ENCODE measurements at places on chromosomes 13 and 19.
A peak's percentile ranks its signal among the peaks of the same experiment; 100 is the strongest.

GRCh38 chr13:43648733-43649132 lies 138.0 kb downstream of the ENOX1 start:
- DNase-seq = no peak

DNA sequence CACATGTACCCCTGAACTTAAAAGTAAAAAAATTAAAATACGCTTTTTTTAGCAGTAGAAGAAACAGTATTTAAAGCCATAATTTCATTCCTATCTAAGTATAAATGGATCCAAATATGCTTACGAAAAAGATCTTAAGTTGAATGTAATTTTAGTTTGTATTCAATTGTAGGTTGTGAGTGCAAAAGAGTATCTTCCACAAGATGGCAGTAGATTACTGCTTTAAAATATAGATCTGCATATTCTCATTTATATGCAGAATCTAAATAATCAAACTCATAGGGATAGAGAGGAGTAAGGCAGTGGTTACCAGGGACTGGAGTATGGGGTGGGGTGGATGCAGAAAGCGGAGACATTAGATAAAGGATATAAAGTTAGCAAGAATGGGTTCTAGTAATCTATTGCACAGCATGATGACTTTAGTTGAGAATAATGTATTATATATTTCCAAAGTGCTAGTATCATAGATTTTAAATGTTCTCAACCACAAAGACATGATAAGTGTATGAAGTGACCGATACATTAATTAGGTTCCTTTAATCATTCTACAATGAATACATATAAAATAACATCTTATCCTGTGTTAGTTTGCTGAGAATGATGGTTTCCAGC lies 14.2 kb downstream of the OR7A17 start:
- DNase-seq = no peak

DNA sequence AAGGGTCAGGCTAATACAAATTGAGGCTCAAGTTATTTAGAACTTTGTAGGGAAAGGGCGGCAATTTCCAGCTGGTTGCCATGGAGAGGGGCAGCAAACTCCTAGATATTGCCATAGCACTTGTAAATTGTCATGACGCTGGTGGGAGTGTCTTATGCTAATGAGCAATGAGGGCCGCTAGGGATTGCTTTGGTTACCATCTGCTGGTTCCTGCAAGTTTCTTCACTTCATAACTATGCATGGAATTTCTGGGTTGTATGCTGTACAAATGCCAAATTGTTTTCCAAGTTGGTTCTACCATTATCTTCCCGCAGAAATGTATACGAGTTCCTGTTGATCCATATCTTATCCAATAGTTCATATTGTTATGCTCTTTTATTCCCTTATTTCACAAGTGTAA lies 1339.4 kb downstream of the EFNB2 start:
- no peak for DNase-seq

DNA sequence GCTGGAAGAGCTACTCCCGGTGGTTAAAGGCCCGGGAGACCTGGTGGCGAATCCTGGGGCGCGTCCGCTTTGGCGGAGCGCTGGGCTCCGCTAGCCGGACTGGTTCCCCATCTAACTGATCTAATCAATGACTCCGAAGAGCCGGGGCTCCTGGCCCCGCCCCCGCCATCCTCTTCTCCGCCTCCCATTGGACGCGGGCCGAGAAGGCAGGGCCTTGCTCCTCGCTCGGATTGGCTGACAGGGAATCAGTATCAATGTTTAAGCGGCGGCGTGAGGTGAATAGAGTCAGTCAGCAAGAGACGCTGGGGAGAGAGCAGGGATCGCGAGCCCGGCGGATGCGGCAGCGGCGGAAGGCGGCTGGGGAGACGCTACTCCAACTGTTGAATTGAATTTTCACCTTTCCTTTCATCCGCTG lies 1.7 kb upstream of the PCDH17 start:
- peak; percentile 94 for DNase-seq

GRCh38 chr13:41312176-41312500 lies 1.1 kb downstream of the NAA16 start:
- DNase-seq = no peak

- no peak for DNase-seq
These were observed 13.7 kb downstream of the GAS6 start for GRCh38 chr13:113849981-113850721.

- DNase-seq = no peak
These were observed 229.7 kb downstream of the KCNRG start for GRCh38 chr13:50244713-50245574.

DNA sequence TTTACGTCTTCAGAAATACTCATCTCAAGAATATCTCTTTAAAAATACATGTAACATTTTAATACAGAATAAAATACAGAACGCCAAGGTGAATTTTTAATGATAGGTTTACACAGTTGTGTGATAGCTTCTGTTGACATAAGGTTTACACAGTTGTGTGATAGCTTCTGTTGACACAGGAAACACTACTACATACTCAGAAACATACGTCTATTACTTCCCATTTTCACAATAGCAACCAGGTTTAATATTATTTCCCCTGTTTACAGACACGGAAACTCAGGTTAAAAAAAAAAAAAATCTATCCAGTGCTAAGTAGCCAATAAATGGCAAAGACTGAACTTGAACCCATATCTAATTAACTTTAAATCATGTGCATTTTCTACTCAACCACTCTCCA lies 571.2 kb downstream of the LIG4 start:
- DNase-seq = no peak

- DNase-seq = peak; percentile 86
These were observed 4.3 kb downstream of the CD37 start for GRCh38 chr19:49339301-49340068.

DNA sequence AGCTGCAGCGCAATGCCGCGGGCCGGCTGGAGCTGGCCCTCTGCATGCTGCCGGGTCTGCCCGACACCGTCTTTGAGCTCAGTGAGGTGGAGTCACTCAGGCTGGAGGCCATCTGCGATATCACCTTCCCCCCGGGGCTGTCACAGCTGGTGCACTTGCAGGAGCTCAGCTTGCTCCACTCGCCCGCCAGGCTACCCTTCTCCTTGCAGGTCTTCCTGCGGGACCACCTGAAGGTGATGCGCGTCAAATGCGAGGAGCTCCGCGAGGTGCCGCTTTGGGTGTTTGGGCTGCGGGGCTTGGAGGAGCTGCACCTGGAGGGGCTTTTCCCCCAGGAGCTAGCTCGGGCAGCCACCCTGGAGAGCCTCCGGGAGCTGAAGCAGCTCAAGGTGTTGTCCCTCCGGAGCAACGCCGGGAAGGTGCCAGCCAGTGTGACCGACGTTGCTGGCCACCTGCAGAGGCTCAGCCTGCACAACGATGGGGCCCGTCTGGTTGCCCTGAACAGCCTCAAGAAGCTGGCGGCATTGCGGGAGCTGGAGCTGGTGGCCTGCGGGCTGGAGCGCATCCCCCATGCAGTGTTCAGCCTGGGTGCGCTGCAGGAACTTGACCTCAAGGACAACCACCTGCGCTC lies 3.8 kb upstream of the MAP2K7 start:
- no peak for DNase-seq

- no peak for DNase-seq
These were observed 63.4 kb downstream of the PEPD start for GRCh38 chr19:33458171-33458633.

DNA sequence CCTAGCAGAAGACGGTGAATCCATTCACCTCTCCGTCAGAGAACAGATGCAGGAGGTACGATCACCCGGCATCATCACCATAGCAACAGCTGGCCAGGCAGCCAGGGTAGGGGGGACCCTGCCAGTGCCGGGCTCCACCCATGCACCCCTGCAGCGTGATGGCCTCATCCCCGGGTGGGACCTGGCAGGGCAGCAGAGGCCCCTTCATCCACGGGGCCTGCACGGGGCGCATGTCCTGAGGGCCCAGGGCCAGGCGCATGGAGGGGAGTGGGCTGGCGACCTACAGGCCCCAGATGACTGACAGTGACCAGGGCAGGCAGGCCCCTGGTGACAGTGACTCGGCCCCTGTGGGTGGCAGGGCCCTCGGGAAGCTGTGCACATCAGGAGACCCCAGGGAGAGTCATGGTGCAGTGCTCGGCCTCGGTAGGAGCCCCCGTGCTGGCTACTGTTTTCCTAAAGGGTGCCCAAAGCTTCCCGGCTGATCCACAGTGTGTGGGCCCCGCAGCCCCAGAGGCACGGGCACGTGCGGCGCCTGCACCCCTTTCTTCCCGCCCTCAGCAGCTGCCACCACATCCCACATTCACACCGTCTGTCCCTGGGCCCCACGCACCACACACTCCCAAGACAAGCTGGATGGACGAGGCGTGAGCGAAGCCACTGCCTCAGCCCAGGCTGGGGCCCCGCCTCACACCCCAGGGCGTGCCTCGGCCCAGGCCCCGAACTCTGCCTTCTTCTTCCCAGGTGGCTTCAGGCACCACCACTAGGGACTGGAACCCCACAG lies 4.8 kb downstream of the RNF126 start:
- no peak for DNase-seq

- DNase-seq = no peak
These were observed 47.6 kb upstream of the GPI start for GRCh38 chr19:34317311-34317927.

DNA sequence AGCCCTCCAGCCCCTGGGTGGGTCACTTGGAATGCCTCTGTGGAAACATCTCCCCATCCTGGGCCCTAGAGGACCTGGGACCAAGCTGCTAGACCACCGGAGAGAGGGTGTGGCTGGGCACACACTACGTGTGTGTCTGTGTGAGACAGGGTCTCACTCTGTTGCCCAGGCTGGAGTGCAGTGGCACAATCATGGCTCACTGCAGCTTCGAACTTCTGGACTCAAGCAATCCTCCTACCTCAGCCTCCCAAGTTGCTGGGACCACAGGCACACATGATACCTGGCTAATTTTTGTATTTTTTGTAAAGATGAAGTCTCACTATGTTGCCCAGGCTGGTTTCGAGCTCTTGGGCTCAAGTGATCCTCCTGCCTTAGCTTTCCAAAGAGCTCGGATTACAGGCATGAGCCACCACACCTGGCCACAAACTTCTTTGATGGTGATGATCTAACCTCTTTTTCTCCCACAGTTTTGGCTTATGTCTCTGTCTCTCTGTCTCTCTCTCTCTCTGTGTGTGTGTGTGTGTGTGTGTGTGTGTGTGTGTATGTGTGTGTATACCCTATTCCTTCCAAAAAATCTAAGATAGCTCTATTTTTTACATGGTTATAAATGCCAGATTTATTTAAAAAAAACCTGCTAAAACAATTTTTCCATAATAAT lies 32.1 kb upstream of the SLC7A9 start:
- DNase-seq = no peak

- no peak for DNase-seq
These were observed 85.7 kb downstream of the LRRC63 start for GRCh38 chr13:46297361-46297811.

GRCh38 chr13:111122056-111122455 lies 6.9 kb downstream of the ARHGEF7 start:
- no peak for DNase-seq

GRCh38 chr13:27203854-27204253 lies 32.2 kb upstream of the USP12 start:
- DNase-seq = no peak

GRCh38 chr13:20118268-20119140 lies 42.3 kb downstream of the GJA3 start:
- peak; percentile 53 for DNase-seq

GRCh38 chr13:51797664-51798488 lies 6.1 kb downstream of the DHRS12 start:
- no peak for DNase-seq

GRCh38 chr13:96730676-96731075 lies 263.6 kb downstream of the OXGR1 start:
- no peak for DNase-seq

DNA sequence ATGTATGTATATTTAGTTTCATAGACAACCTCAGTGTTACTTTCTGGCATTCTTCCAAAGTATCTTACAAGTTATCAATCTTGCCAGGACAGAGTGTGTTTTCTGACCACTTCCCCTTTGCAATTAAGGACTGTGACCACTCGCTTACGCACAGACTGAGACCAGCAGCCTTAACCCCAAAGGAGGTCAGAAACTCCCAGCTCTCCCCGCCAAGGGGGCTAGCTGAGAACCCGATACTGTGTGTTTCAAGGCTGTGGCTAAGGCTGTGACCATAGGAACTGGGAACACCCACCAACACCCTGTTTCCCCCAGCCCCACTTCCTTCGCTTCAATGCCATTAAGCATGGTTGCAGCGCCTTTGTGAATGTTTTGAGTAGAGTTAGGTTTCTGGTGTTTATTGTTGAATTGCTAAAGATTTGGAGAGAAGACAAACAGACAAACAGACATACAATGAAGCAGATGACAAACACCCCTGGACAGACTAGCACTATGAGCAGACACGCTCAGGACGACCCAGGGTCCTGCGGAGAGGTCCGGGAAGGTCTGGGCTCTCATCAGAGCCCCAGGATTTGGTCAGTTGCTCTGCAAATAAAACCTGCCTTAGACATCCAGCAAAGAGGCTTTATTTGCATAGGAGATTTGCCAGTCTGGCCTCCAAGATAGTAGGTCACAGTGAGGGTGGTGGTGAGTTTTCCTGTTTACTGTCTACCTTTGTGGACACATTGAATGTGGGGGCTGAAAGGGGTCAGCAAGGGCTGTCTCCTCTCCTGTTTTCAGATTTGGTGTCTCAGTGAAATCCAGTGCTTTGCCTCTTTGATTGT lies 25.0 kb upstream of the TNFSF11 start:
- DNase-seq = no peak

DNA sequence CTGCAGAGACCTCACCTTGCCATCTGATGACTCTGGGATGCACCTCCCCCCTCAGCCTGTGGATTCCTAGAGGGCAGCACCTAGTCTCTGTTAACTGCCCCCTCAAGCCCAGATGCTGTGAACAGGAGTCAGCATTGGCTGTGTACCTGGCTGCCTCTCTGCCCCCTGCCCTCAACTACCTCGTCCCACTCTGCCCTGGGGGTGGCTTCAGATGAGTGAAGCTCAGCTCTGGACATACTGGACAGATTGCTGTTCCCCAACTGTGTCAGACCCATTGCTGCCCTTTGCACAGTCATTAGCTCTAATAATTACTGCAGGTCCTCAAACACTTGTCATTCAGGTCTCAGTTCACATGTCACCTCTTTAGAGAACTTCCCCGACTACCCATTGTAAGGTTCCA lies 182.1 kb upstream of the TSHZ3 start:
- DNase-seq = no peak

DNA sequence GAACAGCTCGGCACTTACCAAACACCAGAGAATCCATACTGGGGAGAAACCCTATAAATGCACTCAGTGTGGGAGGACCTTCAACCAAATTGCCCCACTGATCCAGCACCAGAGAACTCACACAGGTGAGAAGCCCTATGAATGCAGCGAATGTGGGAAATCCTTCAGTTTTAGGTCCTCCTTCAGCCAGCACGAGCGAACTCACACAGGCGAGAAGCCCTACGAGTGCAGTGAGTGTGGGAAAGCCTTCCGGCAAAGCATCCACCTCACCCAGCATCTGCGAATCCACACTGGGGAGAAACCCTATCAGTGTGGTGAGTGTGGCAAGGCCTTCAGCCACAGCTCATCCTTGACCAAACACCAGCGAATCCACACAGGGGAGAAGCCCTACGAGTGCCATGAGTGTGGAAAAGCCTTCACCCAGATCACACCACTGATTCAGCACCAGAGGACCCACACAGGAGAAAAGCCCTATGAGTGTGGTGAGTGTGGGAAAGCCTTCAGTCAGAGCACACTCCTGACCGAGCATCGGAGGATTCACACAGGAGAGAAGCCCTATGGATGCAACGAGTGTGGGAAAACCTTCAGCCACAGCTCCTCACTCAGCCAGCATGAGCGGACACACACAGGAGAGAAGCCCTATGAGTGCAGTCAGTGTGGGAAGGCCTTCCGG lies 8.3 kb downstream of the ZNF135 start:
- DNase-seq = no peak

GRCh38 chr13:33017323-33017929 lies 1.2 kb downstream of the KL start:
- no peak for DNase-seq
